Neural crest cell (in vitro differentiated cells): ENCODE measurements at places on chromosomes 1 and 21. TPM values are rescaled to one million over a fixed set of nuclear protein-coding genes. Genes with fewer than 3 reads are reported as not detected.

GRCh38 chr1:170929835-170930554 is 5.3 kb upstream of the MROH9 start:
- no peak overlapping the region for H3K27ac ChIP-seq
- DNase-seq, result no peak
- H3K36me3 ChIP-seq, result no peaks in the 10 kb centered on the region

GRCh38 chr1:214447557-214447871 is 103.9 kb downstream of the PTPN14 start:
- no peak overlapping the region for H3K27ac ChIP-seq
- peaks cover 26% of the 10 kb centered on the region for H3K4me1 ChIP-seq
- no peak for DNase-seq
- H3K36me3 ChIP-seq, result peaks cover 6% of the 10 kb centered on the region
- H3K4me3 ChIP-seq, result no peak overlapping the region

DNA sequence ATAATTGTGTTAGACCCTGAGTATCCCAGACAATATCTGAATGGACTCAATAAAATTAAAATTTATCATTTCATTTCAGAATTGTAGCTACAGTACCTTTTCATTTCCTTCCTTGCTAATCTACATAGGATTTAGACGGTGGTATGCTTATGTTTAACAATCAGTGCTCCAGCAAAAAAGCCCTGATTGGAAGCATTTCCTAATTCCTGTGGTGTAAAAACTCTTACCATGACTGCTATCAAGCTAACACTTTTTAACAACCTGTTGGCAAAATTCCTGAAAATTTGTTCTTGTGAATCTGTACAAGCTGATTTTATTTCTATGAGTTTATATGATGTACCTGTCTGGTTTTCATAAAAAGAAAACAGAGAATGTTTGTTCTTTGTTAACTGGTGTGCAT is 5.2 kb upstream of the FNBP1L start:
- no peak overlapping the region for H3K4me3 ChIP-seq
- peaks cover 13% of the 10 kb centered on the region for H3K4me1 ChIP-seq
- H3K36me3 ChIP-seq, result no peaks in the 10 kb centered on the region
- no peak overlapping the region for H3K27ac ChIP-seq
- H3K27me3 ChIP-seq, result no peaks in the 10 kb centered on the region

MYBPHL gene
- 0.82 TPM in 1 of 2 replicates, not detected in the other for total RNA-seq

- DNase-seq, result no peak
- no peaks in the 10 kb centered on the region for H3K4me1 ChIP-seq
- H3K27ac ChIP-seq, result no peak overlapping the region
These were observed 115.8 kb downstream of the C1orf94 start for GRCh38 chr1:34292472-34292871.

BPNT1 gene
- 20.2 and 21.1 TPM in 2 replicates for total RNA-seq

- no peak overlapping the region for H3K27ac ChIP-seq
- H3K36me3 ChIP-seq, result no peaks in the 10 kb centered on the region
- no peaks in the 10 kb centered on the region for H3K27me3 ChIP-seq
- no peak overlapping the region for H3K4me3 ChIP-seq
- DNase-seq, result no peak
- no peaks in the 10 kb centered on the region for H3K4me1 ChIP-seq
These were observed 462.7 kb upstream of the DEPDC1 start for GRCh38 chr1:68959461-68960030.

OR14K1 gene
- not detected in 2 replicates for total RNA-seq

- H3K4me3 ChIP-seq, result no peak overlapping the region
- H3K27me3 ChIP-seq, result peaks cover 4% of the 10 kb centered on the region
- H3K4me1 ChIP-seq, result no peaks in the 10 kb centered on the region
- DNase-seq, result no peak
These were observed 173.6 kb downstream of the PTGER3 start for GRCh38 chr1:70874063-70874462.

- DNase-seq, result no peak
- peaks cover 49% of the 10 kb centered on the region for H3K27me3 ChIP-seq
- H3K36me3 ChIP-seq, result no peaks in the 10 kb centered on the region
- no peak overlapping the region for H3K27ac ChIP-seq
- H3K4me3 ChIP-seq, result no peak overlapping the region
These were observed 149.4 kb downstream of the FAM78B start for GRCh38 chr1:166017395-166017794.

- no peaks in the 10 kb centered on the region for H3K27me3 ChIP-seq
- H3K27ac ChIP-seq, result peak overlapping the region; percentile 75
- no peaks in the 10 kb centered on the region for H3K36me3 ChIP-seq
- H3K4me3 ChIP-seq, result no peak overlapping the region
- H3K4me1 ChIP-seq, result peaks cover 36% of the 10 kb centered on the region
- no peak for DNase-seq
These were observed 13.9 kb downstream of the PHLDA3 start for GRCh38 chr1:201455098-201455497.

- no peaks in the 10 kb centered on the region for H3K27me3 ChIP-seq
- no peaks in the 10 kb centered on the region for H3K4me1 ChIP-seq
- no peak overlapping the region for H3K27ac ChIP-seq
- no peak overlapping the region for H3K4me3 ChIP-seq
These were observed 34.4 kb upstream of the COP1 start for GRCh38 chr1:176241385-176242015.

PRKCZ gene
- 8.6 and 10.6 TPM in 2 replicates for total RNA-seq

HSD3B1 gene
- not detected in 2 replicates for total RNA-seq

DNA sequence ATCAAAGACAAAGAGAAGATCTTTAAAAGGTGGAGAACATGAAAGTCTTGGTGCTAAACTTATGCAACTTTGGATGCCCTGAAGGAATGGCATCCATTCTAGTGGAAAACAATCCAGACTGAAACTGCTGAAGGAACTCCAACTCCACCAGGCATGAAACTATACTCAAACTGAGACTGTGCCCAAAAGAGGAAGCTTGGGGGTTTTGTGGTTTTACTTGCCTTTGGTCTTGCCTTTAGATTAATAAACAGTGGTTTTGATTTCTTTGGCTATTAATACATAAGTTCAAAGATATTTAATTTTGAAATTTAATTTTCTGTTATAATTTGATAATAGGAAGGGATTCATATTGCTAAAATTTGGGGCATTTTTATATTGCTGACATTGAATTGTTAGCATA is 17.4 kb upstream of the SLC30A10 start:
- no peak for DNase-seq
- H3K27me3 ChIP-seq, result no peaks in the 10 kb centered on the region
- no peak overlapping the region for H3K27ac ChIP-seq
- no peaks in the 10 kb centered on the region for H3K36me3 ChIP-seq

CDC73 gene
- 50.4 and 50.5 TPM in 2 replicates for total RNA-seq

DNA sequence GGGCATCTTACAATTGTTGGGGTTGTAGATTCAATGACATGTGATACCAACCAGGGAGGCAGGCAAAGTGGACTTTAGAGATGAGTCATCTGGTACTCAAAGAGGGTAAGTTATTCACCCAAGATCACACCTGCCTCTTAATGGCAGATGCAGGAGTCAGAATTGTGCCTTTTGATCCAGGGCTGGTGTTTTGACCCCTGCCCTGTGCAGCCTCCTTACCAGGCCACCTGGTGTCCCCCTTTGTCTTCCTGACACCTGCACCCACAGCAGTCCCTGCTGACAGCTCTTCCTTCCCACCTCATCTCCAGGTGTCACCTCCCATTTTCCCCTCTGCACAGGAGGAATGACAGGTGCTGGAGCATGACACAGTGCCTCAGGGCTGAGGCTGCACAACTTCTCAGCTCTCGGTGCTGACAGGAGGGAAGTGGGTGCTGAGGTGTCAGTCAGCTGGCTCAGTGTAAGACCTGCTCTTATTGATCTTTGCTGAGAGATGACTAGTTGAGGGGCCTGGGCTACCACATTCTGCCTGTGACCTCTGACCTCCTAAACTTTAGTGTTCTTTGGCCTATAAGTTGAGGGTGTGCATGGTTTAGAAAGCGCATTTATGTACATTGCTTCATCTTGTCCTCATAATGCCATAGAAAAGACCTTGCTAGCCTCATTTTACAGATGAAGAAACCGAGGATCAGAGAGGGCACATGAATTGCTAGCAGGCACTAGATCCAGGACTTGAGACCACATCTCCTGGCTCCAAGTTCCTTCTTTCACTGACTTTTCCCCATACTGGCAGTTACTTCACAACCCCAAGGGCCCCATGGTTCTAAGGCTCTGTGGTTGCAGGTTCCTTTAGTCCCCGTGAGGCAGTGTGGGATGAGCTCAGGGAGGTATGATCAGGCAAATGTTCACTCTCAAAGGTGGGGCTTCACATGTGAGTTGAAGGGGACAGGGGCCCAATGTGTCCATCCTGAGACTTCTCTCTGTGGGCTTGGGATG is 31.3 kb downstream of the CACNA1E start:
- no peak overlapping the region for H3K27ac ChIP-seq
- H3K4me1 ChIP-seq, result no peaks in the 10 kb centered on the region
- no peak overlapping the region for H3K4me3 ChIP-seq
- no peaks in the 10 kb centered on the region for H3K36me3 ChIP-seq
- H3K27me3 ChIP-seq, result no peaks in the 10 kb centered on the region

- no peak overlapping the region for H3K27ac ChIP-seq
- H3K36me3 ChIP-seq, result peaks cover 14% of the 10 kb centered on the region
- no peaks in the 10 kb centered on the region for H3K27me3 ChIP-seq
- peaks cover 9% of the 10 kb centered on the region for H3K4me1 ChIP-seq
- H3K4me3 ChIP-seq, result no peak overlapping the region
These were observed 513.6 kb downstream of the USP25 start for GRCh38 chr21:16243396-16243795.

DNA sequence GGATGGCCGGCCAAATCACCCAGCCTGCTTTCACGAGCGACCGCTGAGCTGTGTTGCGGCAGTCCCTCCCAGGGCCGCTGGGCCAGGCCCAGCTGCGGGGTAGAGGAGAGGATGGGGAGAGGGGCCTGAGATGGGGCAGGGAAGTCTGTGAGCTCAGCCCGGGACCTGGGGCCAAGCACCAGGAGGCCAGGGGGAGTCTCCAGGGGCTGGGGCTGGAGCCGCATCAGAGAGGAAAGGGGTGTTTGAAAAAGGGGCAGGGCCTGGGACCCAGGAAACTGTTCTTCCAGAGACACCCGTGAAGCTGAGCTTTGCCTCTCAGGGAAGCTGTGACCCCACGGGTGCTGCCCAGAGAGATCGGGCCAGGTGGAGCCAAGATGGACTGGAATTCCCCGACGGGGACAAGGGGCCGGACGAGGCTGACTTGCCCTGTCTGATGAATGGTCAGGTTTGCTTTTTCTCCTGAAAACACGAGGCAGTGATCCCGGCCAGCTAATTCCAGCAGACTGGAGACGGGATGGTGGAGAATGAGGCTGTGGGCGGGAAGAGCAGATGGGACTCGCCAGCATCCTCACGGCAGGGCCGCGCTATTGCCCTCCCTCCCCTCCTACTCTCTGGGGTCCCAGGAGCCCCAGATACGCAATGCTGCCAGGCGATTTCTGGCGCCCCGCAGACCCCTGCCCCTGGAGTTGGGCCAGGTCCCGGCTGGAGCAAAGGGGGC is 40.3 kb upstream of the COL18A1 start:
- no peak overlapping the region for H3K4me3 ChIP-seq
- H3K27ac ChIP-seq, result peak overlapping the region; percentile 92
- DNase-seq, result no peak

CLIC6 gene
- total RNA-seq, result 0.19 and 0.25 TPM in 2 replicates

NTMT2 gene
- total RNA-seq, result 0.73 TPM in 1 of 2 replicates, not detected in the other

ABCG1 gene
- 2.8 and 3.3 TPM in 2 replicates for total RNA-seq

FCRLB gene
- total RNA-seq, result 0.40 and 0.43 TPM in 2 replicates

DNA sequence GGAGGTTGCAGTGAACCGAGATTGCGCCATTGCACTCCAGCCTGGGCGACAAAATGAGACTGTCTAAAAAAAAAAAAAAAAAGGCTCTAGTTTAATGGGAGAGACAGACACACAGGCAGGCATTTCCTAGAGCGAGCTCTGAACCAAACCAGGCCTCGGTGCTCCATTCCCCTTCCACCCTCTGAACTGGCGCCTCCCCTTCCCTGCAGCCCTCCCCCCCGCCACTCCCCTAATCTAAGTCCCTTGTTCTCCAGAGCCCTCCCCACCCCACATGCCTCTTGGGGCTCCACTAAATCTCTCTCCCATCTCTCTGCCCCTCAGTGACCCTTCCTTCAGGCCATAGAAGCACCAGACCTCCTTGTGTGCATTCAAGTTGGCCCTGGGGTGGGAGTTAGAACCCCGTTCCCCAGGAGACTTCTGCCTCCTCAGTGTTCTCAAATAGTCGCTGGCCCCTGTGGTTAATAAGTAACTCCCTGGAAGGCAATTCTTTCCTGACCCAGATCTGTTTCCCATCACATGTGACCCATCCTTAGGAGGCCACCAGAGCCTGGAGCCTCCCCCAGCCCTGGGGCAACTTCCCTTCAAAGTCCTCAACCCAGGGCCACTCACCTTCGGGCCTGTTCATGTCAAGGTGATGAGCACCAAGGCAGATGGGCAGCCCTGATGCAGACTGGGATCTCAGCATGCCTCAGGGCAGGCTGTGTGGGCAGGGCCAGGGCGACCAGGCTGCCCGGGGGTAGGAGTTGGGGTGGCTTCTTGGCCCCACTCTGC is 42.6 kb upstream of the EPB41 start:
- H3K4me3 ChIP-seq, result no peak overlapping the region
- H3K27ac ChIP-seq, result no peak overlapping the region
- no peaks in the 10 kb centered on the region for H3K36me3 ChIP-seq

GRCh38 chr1:219387211-219387610 is 213.5 kb downstream of the LYPLAL1 start:
- no peak overlapping the region for H3K27ac ChIP-seq
- H3K4me1 ChIP-seq, result no peaks in the 10 kb centered on the region
- H3K27me3 ChIP-seq, result no peaks in the 10 kb centered on the region
- no peak for DNase-seq
- H3K36me3 ChIP-seq, result no peaks in the 10 kb centered on the region

- no peaks in the 10 kb centered on the region for H3K4me1 ChIP-seq
- no peaks in the 10 kb centered on the region for H3K27me3 ChIP-seq
- H3K27ac ChIP-seq, result no peak overlapping the region
These were observed 6.6 kb upstream of the NUP133 start for GRCh38 chr1:229514578-229515275.

DNA sequence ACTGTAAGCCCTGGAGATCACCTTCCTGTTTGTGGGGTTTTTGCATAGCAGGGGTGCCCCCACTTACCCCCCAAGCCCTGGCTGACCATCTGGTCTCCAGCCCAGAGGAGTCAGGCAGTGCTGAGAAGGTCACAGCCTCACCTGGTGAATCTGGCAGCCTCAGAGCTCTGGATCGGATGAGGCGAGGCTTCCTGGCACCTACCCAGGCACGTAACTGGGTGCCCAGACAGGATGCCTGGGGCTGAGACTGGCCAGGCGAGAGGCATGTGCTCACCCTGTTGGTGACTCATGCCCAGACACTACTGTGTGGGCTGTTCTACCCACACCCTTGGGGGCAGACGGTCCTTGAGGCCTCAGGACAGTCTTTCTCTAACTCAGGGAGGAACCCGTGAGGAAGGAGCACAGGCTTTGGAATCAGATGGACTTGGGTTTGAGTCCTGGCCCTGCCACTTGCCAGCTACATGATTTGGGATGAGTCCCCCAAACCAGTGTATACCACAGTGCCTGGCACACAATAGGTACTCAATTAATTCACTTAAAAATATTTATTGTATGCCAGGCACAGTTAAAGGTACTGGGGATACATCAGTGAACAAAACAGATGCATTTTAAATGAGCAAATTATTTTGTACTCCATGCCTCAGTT is 15.1 kb upstream of the PADI3 start:
- DNase-seq, result no peak
- H3K36me3 ChIP-seq, result no peaks in the 10 kb centered on the region
- no peak overlapping the region for H3K4me3 ChIP-seq
- H3K27me3 ChIP-seq, result peaks cover 3% of the 10 kb centered on the region
- no peaks in the 10 kb centered on the region for H3K4me1 ChIP-seq
- H3K27ac ChIP-seq, result no peak overlapping the region
